Left cardiac atrium (tissue), 4 donors: ENCODE measurements at places on chromosomes 13 and 19. TPM values are rescaled to one million over a fixed set of nuclear protein-coding genes. Genes with fewer than 3 reads are reported as not detected.

DNA sequence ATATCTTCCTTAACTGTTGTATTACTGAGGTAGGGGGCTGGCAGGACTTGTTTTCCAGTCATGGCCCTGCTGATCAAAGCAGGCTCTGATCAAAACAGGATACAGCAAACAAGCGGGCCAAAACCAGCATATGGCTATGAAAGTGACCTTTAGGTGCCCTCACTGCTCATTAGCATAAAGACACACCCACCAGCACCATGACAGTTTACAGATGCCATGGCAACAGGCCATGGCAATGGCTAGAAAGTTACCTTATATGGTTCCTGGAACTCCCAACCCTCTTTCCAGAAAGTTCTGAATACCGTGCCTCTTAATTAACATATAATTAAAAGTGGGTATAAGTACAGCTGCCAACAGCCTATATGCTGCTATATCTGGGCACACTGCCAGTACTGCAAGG lies 551.4 kb upstream of the SGCG start:
- no peak for DNase-seq

DNA sequence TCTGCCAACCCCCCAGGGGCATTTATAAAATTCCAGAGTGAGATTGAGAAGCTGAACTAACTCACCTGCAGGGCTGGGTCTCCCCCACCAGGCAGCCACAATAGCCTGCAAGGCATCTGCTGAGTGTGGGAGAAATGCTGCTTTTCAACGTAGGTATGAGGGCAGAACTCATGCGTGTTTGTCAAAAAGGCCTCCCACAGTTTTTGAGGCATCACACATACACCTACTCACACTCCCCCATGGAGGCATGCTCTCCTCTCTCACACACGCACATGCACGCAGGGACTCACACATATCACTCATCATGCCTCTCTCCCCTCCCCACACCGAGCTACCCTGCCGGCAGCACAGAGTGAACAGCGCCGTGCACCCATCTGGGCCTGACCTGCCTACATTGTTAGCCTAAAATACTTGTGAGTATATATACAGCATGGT lies 390.5 kb downstream of the FGF9 start:
- no peak for DNase-seq

DNA sequence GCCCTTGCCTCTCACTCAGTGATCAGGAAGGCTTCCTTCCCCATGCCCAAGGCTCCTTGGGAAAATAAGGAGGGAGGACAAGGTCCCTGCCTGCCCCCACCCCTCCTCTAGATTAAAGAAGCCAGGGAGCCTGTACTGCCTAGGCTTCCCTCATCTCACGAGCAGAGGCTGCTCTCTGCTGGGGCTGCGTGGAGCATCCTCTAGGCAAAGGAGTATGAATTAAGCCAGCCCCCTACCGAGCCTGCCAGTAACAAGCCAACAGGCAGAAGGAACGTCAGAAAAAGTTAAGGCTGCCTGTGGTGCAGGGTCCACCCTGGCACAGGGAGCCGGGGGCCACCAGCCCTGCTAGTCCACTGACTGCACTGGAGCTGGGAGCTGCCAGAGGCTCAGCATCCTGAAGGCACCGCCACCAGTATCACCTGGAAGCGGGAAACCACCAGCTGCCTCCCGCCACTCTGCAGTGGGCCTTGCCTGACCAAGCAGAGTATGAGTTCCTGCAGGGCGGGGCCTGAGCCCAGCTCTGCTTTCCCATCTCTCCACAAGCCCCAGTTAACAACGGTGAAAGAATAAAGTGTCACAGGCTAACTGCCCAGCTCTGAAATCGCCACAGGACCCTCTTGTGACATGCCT lies 6.8 kb downstream of the NAPA start:
- no peak for DNase-seq

DNA sequence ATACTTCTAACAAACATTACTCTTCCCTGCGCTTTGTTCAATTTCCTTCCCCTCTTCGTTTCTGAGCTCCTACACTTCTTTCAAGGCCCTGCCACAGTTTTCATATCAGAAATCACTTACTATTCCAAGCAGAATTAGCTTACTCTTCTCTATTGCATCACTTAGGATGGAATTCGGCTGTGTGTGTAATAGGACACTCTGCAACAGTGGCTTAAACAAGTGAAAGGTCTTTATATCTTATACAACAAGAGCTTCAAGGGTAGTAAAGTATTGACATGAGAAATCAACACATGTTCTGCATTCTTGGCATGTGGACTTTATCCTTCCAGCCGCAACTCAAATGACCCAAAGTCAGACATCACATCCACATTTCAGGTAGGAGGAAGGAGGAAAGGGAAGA lies 279.6 kb downstream of the PCDH20 start:
- DNase-seq: no peak

The CEACAM20 gene
- total RNA-seq: not detected

The CCDC194 gene
- not detected for total RNA-seq

DNA sequence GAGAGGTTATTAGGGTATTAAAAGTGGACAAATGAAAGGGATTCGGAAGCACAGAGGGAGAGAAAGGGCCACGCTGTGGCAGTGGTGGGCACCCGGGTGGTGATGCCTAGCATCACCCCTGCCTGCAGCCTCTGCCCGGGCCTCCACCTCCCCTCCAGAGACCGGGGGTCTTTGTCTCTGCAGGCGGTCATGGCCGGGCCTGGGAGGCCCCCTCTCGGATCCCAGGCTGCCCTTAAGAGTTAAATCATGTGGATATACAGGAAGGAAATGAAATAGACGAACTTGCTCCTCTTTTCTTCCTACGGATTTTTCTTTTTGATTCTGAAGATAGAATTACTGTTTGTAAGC lies 319.6 kb downstream of the ZNF536 start:
- DNase-seq: no peak

The SIGLEC9 gene
- 6.6 TPM for total RNA-seq

The FUT1 gene
- total RNA-seq: 2.1 TPM

GRCh38 chr13:110981379-110981778 lies 66.5 kb upstream of the ANKRD10 start:
- DNase-seq: no peak

- no peak for DNase-seq
Observed at GRCh38 chr19:40410030-40410389, 3.2 kb downstream of the PRX start.
